ENCODE measurements at places on chromosomes 1 and 21.

GRCh38 chr1:244854166-244854565 is 10.2 kb downstream of the HNRNPU start:
- no peak for DNase-seq

DNA sequence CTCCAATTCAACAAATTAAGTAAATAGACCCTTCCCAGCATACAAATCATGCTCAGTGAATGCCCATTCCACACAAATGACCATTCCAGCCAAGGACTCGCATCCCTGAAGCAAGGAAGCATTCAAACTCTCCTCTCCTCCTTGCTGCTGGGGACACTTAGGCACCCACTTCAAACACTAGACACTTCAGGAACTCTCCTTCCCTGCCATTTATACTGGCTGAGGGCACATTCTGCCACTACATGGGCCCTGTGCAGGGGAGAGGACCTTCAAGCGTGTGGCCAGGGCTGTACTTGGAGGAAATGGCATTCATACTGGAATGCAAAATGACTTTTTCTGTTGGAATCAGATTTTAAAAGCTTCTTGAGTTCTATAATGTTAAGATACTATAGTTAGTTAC is 22.3 kb downstream of the GJA5 start:
- no peak for DNase-seq

DNA sequence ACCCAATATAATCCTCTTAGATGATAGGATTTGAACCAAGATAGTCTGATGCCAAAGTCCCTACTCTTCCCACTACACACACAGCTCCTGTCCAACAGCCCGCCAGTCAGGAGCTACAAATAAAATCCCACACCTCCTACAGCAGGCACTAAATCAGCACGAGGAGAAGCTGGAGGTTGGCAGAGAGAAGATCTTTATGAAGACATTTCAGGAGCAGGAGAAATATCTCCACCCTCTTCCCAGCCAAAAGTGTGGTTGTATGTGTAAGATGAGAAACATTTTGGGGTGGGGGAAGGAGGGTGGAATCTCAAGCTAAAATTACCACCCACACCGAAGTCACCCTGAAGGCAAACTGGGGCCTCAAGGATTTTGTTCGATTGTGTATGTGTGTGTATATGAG is 54.5 kb downstream of the PLXNA2 start:
- DNase-seq = no peak

- DNase-seq = no peak
Observed at GRCh38 chr1:27736252-27736651, 10.5 kb downstream of the FAM76A start.

GRCh38 chr1:172135978-172136610 is 284.4 kb upstream of the C1orf105 start:
- no peak for DNase-seq

GRCh38 chr1:78088015-78088414 is 42.2 kb downstream of the GIPC2 start:
- no peak for DNase-seq

GRCh38 chr1:9494936-9495758 is 44.1 kb upstream of the SLC25A33 start:
- no peak for DNase-seq

DNA sequence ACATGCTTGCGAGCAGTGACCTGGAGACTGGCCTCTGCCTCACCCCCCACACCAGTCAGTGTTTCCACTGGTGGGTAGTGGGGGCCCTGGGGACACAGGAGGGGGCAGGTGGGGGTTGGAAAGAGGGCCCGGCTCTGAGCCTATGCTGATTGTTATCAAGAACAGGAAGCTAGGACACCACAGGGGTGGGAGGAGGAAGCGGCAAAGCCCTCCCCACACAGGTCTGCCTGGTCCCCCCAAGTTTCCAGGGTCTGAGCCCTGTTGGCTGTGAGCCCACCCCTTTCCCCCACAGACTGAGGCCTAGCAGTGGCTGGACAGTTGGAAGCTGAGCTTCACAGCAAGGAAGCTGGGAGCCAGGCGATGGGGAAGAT is 1.6 kb upstream of the PTPN7 start:
- no peak for DNase-seq

DNA sequence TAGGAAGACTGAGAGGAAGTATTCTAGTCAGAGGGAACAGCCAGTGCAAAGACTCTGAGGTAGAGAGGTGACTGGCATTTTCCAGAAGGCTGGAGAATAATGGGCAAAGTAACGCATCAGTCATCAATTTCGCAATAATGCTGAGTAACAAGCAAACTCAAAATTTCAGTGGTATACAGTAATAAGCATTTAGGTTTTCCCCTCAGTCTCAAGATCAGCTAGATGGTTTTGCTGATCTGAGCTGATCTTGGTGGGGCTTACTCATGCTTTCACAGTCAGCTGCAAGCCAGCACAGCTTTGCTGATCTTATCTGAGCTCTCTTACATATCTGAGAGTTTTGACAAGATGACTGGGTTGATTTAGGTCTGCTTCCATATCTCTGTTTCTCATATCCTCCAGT is 108.7 kb downstream of the TSEN15 start:
- peak; percentile 85 for DNase-seq

- DNase-seq = peak; percentile 90
Observed at GRCh38 chr1:150006881-150007421, 3.6 kb downstream of the OTUD7B start.

- DNase-seq = no peak
Observed at GRCh38 chr1:165942927-165943597, 115.6 kb downstream of the UCK2 start.

DNA sequence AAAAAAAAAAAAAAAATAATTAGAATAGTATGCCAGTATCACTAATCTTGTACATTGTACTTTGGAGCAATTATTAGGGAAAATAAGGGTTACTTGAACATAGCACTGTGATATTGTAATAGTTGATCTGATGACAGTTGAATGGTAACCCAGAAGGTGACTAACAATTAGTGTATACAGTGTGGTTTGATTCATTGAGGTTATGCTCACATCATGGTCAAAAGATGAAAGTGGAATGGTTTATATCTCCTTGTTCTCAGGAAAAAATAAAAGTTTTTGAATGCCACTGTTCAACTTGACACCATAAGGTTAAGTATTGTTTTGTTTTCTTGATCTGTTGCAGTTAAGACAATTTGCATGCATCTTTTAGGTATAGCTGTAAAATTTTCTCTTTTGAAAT is 87.0 kb downstream of the GPR52 start:
- DNase-seq = peak; percentile 42

- DNase-seq = no peak
Observed at GRCh38 chr1:211616231-211616964, 37.4 kb upstream of the SLC30A1 start.

DNA sequence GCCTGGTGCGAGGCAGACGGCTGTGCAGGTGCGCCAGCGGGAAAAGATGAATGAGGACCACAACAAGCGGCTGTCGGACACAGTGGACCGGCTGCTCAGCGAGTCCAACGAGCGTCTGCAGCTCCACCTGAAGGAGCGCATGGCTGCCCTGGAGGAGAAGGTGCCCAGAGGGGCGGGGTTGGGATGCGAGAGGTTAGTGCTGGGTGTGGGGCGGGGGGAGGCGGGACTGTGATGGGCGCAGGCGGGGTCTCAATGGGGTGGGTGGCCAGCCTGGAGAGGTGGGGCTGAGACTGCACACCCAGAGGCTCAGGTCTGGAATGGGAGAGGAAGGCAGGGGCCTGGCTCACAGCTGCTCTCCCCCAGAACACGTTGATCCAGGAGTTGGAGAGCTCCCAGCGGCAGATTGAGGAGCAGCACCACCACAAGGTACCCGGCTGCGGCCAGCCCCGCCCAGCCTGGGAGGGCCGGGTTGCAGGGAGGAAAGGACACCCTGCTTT is 22.3 kb downstream of the PPFIA4 start:
- DNase-seq = peak; percentile 63

- DNase-seq = no peak
Observed at GRCh38 chr1:114026797-114027196, 47.5 kb downstream of the OLFML3 start.

DNA sequence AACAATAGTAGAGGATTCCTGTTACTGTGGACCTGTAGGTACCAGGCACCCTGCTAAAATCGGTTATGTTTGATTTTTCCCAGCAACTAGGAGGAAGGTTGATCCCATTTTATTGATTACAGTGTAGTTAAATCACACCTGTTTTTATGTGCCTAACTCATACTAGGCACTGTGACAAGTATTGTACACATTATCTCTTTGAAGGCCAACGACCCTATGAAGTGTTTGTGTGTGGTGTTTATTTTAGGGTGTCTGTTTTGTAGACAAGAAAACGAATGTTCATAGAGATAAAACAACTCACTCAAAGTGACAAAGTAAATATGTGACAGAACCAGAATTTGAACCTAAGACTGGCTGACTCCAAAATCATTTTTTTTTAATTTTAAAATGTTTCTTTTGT is 49.5 kb downstream of the FGGY start:
- DNase-seq = no peak

- DNase-seq = peak; percentile 92
Observed at GRCh38 chr1:147167365-147167764, 4.9 kb downstream of the PRKAB2 start.

GRCh38 chr1:22330760-22331119 is 120.9 kb upstream of the ZBTB40 start:
- no peak for DNase-seq

- peak; percentile 37 for DNase-seq
Observed at GRCh38 chr21:16569679-16570078, 839.9 kb downstream of the USP25 start.

- no peak for DNase-seq
Observed at GRCh38 chr21:32184485-32184884, 94.4 kb downstream of the MIS18A start.

- peak; percentile 77 for DNase-seq
Observed at GRCh38 chr1:186033847-186034271, 299.7 kb downstream of the HMCN1 start.

GRCh38 chr1:203178083-203178482 is 2.5 kb upstream of the MYBPH start:
- DNase-seq = peak; percentile 17

DNA sequence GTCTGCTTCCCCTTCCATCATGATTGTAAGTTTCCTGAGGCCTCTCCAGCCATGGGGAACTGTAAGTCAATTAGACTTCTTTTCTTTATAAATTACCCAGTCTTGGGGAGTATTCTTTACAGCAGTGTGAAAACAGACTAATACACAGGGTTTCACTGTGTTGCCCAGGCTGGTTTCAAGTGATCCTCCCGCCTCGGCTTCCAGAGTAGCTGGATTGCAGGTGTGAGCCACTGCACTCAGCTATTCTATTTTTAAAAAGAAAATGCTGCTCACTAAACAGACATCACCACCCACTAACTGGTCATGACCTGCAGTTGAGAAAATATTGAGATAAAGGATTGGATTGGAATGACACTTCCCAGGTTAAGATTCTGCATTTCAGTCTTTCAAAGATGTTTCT is 20.8 kb upstream of the SLC2A7 start:
- DNase-seq = no peak

- peak; percentile 51 for DNase-seq
Observed at GRCh38 chr1:172408958-172409357, 11.5 kb upstream of the C1orf105 start.

DNA sequence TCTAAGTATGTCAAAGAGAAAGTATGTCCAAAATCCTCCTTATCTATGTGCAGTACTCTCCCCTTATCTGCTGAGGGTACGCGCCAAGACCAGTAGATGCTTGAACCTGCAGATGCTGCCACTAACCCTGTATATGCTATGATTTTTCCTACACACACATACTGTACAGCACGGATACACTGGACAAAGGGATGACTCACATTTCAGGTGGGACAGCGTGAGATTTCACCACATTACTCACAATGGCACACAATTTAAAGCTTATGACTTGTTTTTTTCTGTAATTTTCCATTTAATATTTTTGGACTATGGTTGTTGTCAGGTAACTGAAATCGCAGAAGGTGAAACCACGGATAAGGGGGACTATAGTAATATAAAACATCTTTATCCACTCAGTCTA is 4.1 kb downstream of the ORC1 start:
- DNase-seq = no peak

DNA sequence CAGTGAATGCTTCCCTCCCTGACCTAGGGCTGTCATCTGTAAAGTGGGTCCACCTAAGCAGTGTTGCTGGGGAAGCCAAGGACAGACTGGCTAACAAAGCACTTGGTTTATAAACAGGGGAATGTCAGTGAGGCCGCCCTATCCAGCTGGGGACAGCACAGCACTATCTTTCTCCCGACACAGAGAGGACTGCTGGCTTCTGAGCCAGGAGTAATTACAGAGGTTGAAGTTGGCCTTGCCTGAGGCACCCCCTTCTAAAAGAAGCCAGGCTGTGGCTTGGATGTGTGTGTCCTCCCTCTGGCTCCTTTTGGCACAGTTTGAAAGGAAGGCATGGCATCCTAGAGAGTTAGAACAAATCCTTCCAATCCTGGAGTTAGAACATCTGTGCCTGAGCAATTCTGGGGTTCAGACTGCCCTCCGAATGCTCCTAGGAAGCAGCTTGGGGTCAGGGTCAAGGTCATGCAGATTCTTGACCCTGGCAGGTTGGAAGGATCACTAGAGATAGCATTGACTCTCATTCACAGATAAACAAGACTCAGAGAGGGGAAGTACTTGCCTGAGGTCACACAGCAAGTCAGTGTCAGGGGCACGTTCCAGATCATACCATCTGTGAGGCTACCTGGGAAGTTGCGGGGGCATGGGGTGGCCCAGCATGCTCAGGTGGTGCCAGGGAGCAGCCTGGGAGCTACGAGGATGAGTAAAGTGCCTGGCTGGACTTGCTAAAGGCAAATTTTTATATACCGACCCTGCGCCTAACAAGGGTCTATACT is 1.3 kb upstream of the LDLRAP1 start:
- DNase-seq = no peak

DNA sequence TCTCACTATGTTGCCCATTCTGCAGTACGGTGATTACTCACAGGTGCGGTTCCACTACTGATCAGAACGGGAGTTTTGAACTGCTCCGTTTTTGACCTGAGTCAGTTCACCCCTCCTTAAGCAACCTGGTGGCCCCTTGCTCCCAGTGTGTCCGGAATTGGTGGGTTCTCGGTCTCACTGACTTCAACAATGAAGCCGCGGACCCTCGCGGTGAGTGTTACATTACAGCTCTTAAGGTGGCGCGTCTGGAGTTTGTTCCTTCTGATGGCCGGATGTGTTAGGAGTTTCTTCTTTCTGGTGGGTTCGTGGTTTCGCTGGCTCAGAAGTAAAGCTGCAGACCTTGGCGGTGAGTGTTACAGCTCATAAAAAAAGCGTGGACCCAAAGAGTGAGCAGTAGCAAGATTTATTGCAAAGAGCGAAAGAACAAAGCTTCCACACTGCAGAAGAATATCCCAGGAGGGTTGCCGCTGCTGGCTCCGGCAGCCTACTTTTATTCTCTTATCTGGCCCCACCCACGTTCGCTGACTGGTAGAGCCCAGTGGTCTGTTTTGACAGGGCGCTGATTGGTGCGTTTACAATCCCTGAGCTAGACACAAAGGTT is 17.6 kb upstream of the PARP1 start:
- DNase-seq = no peak

DNA sequence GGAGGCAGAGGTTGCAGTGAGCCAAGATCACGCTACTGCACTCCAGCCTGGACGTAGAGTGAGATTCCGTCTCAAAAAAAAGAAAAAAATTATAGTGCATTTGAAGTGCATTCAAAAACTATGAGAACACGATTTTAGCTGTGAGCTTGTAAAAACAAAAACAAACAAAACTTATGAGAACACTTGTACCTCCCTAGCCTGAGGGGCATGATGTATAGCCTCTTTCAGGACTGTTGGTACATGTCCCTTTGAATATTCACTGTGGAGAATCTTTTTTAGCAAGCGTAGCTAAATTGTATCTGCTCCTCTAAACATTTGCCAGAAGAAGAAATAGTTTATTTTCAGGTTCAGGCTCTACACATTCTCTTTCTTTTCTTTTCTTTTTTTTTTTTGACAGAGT is 9.5 kb upstream of the DEGS1 start:
- no peak for DNase-seq

Data from NCI-H226 (cell line).